ENCODE measurements at places on chromosomes 7 and 10. TPM values are rescaled to one million over a fixed set of nuclear protein-coding genes. Genes with fewer than 3 reads are reported as not detected.

Gene AGR2
- total RNA-seq = not detected

Gene C10orf67
- total RNA-seq = 0.11 TPM

Gene GLI3
- total RNA-seq = 31.1 TPM

Gene H2BK1
- not detected for total RNA-seq

Gene CHRM2
- 0.17 TPM for total RNA-seq

Gene FAM237B
- not detected for total RNA-seq

Gene VPS37D
- total RNA-seq = 3.8 TPM

Gene CTBP2
- total RNA-seq = 221 TPM

Gene DYNC1I1
- total RNA-seq = 0.58 TPM

Gene PTPN20
- total RNA-seq = not detected

Measured in H1 (cell line).